Tongue (tissue), 3 donors: ENCODE measurements at places on chromosomes 6 and 20. TPM values are rescaled to one million over a fixed set of nuclear protein-coding genes. Genes with fewer than 3 reads are reported as not detected.

FOXP4 gene
- 4.1 TPM for total RNA-seq

GRCh38 chr6:143356101-143356880 lies 94.2 kb downstream of the ADAT2 start:
- no peak for DNase-seq

DNA sequence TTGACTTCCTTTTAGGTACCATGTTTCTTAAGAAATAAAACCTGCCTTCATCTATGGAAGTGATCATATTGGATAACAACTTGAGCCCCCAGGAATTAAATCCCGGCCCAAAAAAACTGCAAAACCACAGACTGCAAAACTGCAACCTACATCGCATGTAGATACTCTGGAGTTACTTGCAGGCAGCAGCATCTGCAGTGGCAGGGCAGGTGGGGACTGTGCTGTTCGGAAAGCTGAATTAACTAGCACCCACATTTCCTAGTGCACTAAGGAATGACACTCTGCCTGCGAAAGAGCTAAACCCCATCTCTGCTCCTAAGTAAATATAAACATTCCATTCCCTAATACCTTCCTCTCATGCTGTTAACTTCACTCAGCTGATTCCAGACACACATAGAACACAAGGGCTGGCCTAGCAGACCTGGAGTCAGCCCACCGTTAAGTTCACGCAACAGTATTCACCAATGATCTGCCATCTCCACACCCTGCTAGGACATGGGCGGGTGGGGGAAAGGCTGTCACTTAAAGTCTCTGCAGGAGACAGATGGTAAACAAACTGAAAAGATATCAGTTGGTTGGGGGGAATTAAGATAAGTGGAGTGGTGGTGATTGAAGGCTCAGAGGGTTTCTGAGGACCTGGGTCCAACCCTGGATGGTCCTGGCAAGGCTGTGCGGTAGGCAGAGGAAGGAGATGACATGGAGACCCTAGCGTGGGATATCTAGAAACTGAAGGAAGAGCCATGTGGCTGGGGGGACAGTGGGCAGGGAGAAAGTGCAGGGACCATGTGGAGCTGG lies 128.4 kb downstream of the SYCP2 start:
- DNase-seq: no peak

DNA sequence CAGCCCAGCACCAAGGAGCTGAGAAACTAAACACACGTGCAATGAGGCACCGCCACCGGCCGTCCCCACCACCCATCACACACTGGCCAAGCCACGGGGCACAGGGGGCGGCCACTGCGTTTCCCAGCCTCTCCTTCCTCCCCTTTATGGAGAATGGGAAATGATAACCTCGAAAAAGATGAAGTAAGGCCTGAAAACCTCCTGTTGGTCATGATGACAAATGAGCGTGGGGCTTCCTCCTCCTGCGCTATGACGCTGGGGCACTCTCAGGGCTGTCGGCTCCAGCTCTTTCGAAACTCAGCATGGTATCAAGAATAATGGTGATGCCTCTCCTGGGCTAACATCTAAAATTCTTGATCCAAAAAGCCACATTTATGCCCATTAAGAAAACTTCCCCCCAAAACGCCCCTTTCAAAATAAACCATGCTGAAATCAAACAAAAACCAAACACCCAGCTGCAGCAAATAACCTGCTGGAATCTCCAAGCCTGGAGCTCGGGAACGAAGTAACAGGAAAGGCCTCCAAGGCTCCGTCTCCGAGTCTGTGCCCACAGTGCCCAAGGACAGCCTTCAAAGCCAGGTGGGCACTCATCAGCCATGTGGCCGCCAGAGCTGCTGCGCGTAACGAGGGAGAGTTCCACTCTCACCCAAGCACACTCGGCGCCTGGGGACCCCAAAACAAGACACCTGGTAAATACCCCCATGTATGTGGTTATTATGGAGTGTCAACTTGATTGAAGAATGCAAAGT lies 50.0 kb downstream of the TAF4 start:
- no peak for DNase-seq
